Naive thymus-derived CD8-positive, alpha-beta T cell (primary cell): ENCODE measurements at places on chromosomes 1 and 21. TPM values are rescaled to one million over a fixed set of nuclear protein-coding genes. Genes with fewer than 3 reads are reported as not detected.

The PIK3R3 gene
- 0.52 TPM for total RNA-seq

The FTCD gene
- 2.1 TPM for total RNA-seq

The GIPC2 gene
- total RNA-seq = 0.26 TPM

The AGBL4 gene
- total RNA-seq = not detected

The KLHDC7A gene
- not detected for total RNA-seq

The PKP1 gene
- total RNA-seq = not detected

The CHI3L2 gene
- total RNA-seq = 5.7 TPM

The CFHR1 gene
- total RNA-seq = not detected

The AQP10 gene
- not detected for total RNA-seq

The NUP210L gene
- 0.22 TPM for total RNA-seq

The OR14K1 gene
- total RNA-seq = not detected

The PLA2G2C gene
- total RNA-seq = not detected

The APCS gene
- total RNA-seq = not detected

The SAMSN1 gene
- total RNA-seq = 27.9 TPM

The CTTNBP2NL gene
- total RNA-seq = 0.96 TPM

The MIGA1 gene
- 21.4 TPM for total RNA-seq

The KCNE1 gene
- 0.23 TPM for total RNA-seq

The PPIAL4G gene
- total RNA-seq = 3.0 TPM

The PTPN22 gene
- total RNA-seq = 26.6 TPM

The FHAD1 gene
- not detected for total RNA-seq

The PIGR gene
- total RNA-seq = not detected

The PTCH2 gene
- total RNA-seq = 2.0 TPM

The ADAMTSL4 gene
- total RNA-seq = 0.29 TPM

The PRELP gene
- total RNA-seq = not detected

The FNDC10 gene
- 3.8 TPM for total RNA-seq

The ACTN2 gene
- 0.36 TPM for total RNA-seq

The PARS2 gene
- 3.2 TPM for total RNA-seq

The KCND3 gene
- total RNA-seq = not detected

The CELA3B gene
- not detected for total RNA-seq

The PLA2G2F gene
- not detected for total RNA-seq

The FAM72C gene
- total RNA-seq = not detected

The TOMM20 gene
- 111 TPM for total RNA-seq

The C1orf185 gene
- total RNA-seq = not detected

The GPR161 gene
- total RNA-seq = 0.26 TPM
